ENCODE measurements at places on chromosomes 12 and 14. TPM values are rescaled to one million over a fixed set of nuclear protein-coding genes. Genes with fewer than 3 reads are reported as not detected.

The RBP5 gene
- total RNA-seq, result not detected

The AMHR2 gene
- not detected for total RNA-seq

The NDUFA12 gene
- 50.5 TPM for total RNA-seq

The EXOC3L4 gene
- 0.39 TPM for total RNA-seq
